Urinary bladder (tissue), 4 donors: ENCODE measurements at places on chromosomes 2 and 18. TPM values are rescaled to one million over a fixed set of nuclear protein-coding genes. Genes with fewer than 3 reads are reported as not detected.

SERPINB7 gene
- not detected for total RNA-seq

ACOXL gene
- total RNA-seq, result 6.2 TPM

MDH1B gene
- total RNA-seq, result 1.2 TPM

SKOR2 gene
- not detected for total RNA-seq

CCDC121 gene
- 11.1 TPM for total RNA-seq

FKBP1B gene
- total RNA-seq, result 5.1 TPM

UCN gene
- 1.1 TPM for total RNA-seq

FTCDNL1 gene
- 0.85 TPM for total RNA-seq
